Muscle of back (tissue), 13 donors: ENCODE measurements at places on chromosomes 5 and 9.

DNA sequence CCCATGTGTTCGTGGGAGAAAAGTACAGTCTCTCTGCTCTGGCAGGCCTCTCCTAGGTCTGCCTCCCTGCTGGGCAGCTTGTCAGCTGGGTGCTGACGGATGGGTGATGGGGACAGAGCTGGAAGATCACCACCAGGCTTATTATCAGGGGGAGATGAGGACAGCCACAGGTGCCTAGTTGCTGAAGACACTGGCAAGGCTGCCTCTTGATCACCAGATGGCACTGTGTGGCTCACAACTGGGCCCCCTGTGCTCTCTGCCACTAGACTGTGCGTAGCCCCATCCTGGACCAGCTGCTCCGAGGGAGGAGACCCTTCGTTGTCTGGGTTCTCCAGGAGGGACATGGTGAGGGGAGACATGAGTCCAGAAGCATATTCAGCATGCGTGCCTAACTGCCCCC, 73.0 kb downstream of the KIF24 start:
- DNase-seq: no peak

DNA sequence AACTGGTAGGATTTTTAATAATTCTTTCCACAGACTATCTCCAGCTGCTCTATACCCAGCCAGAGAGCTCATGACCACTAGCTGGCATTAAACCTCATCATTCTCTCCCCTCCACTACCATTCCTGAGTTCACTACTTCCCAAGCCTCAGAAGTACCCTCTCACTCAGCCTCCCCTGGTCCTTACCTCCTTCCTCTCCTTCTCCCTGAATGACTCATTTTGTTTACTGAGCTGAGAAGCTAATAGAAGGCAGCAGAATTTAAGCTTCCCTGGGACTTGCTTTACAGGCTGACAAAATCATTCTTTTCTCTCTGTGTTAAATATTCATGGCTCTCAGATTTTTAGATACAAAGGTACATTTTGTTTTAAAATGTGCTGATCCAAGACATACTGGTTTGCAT, 305.4 kb downstream of the TLR4 start:
- no peak for DNase-seq

GRCh38 chr9:135046739-135047350, 40.6 kb upstream of the OLFM1 start:
- DNase-seq: no peak

- no peak for DNase-seq
Observed at GRCh38 chr9:137295238-137295811, 6.7 kb downstream of the NRARP start.

- DNase-seq: no peak
Observed at GRCh38 chr9:29129763-29130162, 1556.5 kb upstream of the C9orf72 start.

DNA sequence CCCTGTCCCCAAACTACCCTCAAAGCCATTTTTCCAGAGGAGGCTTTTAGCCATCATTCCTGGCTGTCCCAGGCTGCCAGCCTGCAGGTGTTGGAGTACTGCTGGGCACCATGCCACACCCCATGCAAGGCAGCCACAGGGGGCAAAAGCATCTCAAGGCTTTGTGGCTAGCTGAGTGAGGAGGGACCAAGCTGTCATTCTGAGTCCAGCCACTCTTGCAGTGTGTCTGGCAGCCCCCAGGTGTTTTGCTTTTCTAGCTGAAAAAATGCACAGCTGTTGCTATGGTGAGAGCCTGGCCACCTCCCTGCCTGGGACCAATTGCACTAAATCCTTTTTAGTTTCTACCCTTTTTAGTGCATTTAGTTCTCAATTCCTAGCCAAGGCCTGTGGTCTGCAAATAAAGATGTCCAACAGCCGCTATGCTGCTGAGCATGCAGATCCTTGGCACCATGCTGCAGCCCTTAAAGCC, 50.4 kb upstream of the PTGS1 start:
- DNase-seq: no peak

DNA sequence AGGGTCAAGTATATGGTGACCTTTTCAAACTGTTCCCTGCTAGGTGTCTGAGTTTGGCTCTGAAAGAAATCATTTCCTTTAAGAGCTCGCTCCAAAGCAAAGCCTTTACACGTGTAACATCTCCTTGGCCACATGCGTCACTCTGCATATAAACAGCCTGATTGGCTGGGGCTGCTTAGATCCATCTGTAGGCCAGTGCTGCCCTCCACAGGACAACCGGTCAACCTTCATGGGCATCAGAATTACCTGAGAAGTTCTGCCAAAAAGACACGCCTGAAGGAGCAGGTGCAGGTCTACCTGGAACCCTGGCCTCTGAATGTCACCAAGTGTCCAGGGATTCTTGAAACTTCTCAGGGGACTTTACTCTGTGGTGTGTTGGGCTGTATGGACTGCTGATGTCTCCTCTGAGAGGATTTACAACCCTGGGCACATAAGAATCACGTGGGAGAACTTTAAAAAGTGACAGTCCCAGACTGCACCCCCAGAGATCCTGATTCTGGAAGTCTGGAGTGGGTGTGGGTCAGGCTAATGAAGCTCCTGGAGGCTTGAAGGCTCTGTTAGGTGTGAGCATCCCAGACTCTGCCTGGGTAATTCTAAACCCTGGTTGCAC, 497.6 kb downstream of the GADD45G start:
- DNase-seq: peak; percentile 76

DNA sequence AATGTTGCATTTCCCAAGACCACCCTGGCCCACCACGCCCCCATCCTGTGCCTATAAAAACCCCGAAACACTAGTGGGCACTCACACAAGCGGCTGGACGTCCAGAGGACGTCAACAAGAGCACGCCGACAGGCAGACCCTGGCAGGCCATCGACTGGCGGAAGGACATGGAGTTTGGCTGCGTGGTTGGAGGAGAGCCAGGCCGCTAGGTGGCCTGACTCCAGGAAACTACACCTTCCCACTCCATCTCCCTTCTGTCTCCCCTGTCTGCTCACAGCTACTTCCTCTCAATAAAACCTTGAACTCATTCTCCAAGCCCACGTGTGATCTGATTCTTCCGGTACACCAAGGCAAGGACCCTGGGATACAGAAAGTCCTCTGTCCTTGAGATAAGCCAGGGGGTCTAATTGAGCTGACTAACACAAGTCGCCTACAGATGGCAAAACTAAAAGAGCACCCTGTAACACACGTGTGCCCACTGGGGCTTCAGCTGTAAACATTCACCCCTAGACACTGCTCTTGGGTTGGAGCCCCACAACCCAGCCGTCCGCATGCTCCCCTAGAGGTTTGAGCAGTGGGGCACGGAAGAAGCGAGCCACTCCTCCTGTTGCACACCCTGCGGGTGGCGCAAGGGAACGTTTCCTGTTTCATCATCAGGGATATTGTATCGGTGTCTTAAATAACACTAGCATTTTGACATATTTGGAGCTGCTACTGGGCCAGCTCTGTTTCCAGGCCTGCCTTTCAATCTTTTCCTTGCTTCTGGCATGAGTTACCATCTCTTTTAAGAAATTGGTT, 54.5 kb upstream of the TAF11L2 start:
- DNase-seq: no peak

- no peak for DNase-seq
Observed at GRCh38 chr5:56610093-56610698, 205.2 kb upstream of the MAP3K1 start.

- DNase-seq: no peak
Observed at GRCh38 chr5:169934990-169935389, 45.3 kb downstream of the INSYN2B start.

DNA sequence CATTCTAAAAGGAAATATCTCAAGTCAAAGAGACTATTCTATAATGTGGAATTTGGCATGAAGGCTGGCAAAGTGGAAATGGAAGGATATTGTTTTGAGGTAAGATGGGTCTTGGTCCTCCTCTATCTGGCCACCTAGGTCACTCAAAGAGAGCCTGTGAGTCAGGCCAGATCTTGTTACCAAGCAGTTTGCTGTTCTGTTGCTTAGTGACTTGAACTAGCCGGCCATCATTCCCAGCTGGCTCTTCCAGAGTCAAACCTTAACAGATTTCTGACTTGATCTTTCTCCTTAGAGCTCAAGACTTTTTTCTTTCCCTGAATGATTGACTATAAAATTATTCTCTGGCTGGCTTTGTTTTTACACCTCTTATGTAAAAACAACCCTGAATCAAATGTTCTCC, 136.1 kb downstream of the PDE4D start:
- DNase-seq: no peak

DNA sequence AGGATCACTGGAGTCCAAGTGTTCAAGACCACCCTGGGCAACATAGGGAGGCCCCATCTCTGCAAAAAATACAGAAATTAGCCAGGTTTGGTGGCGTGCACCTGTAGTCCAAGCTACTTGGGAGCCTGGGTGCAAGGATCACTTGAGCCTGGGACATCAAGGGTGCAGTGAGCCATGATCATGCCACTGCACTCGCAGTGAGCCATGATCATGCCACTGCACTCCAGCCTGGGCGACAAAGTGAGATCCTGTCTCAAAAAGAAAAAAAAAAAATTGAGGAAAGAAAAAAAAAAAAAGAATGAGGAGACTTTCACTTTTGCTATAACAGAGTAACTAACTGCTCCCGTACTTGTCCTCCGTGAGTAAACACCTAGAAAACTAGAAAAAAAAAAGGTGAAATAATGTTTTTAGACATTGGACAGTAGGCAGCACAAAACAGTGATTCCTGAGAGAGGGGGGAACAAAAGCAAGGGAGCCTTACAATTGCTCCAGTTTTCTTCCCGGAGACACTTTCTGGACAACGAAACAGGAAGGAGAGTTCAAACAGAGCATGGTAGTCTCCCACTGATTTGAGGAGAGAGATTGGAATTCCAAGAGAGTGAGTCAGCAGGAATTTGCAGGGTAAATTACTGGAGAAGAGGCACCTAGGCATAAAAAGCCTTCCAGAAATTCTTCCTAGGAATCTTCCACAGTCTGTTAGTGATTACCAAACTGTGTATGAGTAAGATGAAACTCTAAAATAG, 6.9 kb upstream of the ZBTB5 start:
- peak; percentile 67 for DNase-seq

GRCh38 chr5:41559184-41559583, 48.8 kb upstream of the PLCXD3 start:
- no peak for DNase-seq

DNA sequence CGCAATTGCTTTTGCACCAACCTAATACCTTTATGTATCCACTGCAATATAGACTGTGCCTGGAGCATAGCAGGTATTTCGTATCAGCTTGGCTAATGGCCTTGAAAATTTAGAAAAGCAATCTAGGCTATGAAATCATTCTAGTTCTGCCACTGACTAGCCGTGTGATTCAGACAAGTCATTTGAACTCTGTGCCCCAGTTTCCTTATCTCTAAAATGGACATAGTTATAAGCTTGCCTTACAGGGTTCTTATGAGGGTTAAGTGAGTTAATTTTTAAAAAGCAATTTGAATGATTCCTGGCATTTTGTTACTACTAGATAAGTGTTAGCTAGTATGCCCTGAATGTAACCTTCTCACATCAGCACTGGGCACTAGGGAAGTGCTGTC, 80.5 kb upstream of the PUM3 start:
- DNase-seq: no peak

GRCh38 chr5:163822548-163822947, 317.1 kb downstream of the MAT2B start:
- DNase-seq: no peak

DNA sequence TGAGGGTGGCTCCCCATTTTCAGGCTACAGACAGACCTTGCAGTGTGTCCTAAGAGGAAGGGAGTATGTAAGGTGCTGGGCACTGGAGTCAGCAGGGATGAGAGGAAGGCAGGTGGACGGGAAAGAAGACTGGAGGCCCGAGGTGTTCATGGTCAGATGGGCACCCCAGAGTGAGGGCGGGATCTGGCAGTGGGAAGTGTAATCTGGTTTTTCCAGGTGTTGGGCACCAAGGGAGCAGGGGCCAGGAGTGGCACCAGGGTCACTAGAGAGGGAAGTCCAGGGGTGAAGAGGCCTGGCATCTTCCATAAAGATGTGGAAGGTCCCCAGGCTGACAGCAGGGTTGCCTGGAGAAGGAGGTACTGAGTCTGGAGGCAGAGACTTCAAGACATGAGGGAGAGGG, 29.7 kb downstream of the PITX1 start:
- no peak for DNase-seq

GRCh38 chr9:37002036-37002412, 32.0 kb downstream of the PAX5 start:
- no peak for DNase-seq

DNA sequence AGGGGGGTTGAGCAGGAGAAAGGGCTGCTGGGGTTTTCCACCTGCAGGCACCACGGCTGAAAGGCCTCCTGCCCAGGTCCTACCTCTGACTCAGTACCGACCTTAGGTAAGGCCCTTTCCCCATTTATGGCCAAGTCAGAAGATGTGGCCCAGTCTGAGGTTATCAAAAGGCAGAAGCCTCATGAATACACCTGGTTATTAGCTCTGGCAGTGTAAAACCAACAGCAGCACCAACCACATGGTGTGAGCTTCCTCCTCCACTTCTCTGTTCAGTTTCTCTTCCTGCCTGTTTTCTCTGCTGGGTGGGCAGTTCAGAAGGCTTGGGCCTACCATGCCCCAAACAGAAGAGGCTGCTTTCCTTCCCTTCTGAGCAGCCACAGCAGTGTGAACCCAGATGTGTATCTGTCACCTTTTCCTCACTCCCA, 86.9 kb downstream of the UGCG start:
- no peak for DNase-seq

DNA sequence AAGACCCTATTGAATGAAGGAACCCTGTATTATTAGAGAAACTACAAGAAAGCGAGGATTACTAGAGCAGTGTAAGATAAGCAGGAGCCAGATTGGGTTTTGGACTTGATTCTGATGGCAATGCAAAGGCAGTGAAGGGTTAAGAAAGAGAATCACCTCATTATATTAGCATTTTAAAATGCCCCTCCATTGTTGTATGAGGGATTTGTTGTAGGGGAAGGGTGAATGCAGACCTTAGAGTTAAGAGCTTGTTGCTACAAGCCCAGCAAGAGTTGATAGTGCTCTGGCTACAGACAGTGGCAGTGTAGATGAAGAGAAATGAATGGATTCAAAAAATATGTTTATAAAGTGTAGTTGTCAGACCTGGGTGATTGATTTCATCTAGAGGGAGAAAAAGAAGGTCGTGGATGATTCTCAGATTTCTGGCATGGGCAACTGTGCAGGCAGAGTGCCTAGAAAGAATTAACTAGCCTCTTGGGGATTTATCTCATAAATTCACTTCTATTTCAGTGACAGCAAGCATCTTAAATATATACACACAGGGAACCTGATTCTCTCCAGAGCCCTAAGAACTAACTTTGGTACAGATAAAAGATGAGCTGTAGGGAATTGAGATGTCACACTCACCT, 344.8 kb downstream of the ARRDC3 start:
- no peak for DNase-seq

DNA sequence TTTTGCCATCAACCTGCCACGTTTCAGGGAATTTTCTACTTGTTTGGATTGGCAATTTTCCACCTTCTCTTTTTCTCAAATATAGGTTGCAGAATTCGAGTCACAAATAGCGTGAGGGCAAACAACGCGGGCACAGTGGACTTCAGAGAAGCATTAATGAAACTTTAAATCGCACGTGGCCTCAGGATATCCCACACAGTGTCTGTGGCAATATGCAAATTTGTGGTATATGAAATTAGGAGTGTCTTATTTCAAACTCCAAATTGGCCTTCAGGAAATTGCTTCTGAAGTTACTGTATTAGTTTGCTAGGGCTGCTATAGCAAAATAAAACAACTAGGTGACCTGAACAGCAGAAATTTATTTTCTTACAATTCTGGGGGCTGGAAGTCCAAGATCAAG, 91.2 kb downstream of the MTRR start:
- DNase-seq: no peak
